Caco-2 (cell line): ENCODE measurements at places on chromosomes 4 and X. TPM values are rescaled to one million over a fixed set of nuclear protein-coding genes. Genes with fewer than 3 reads are reported as not detected.

- no peak overlapping the region for H3K4me3 ChIP-seq
- H3K36me3 ChIP-seq = no peaks in the 10 kb centered on the region
- no peaks in the 10 kb centered on the region for H3K27me3 ChIP-seq
- DNase-seq = no peak
These were observed 681.5 kb downstream of the DACH2 start for GRCh38 chrX:86829786-86830185.

DNA sequence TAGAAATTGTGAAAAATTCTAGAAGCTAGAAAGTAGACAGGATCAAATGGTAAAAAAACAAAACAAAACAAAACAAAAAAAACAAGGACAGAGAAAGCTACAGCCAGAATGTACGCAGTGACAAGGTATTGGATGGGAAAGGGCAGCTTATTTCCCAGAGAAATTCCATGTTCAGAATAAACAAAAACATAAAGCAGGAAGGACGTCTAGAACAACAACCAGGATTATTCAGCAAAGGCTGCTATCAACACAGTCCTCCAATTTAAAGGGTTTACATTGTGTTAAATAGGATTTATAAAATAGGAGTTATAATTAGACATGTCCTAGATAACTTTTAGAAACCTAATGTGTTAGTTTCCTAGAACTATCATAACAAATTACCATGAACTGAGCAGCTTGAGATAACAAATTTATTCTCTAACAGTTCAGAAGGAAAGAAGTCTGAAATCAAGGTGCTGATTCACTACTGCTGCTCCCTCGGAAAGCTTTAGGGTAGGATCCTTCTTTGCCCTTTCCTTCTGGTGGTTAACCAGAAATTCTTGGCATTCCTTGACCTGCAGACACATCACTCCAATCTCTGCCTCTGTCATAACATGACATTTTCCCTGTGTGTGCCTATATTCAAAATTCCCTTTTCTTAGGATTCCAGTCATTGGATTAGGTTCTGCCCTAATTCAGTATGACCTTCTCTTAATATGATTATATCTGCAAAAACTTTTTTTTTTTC, 175.6 kb downstream of the SNCA start:
- DNase-seq = no peak
- H3K27me3 ChIP-seq = no peaks in the 10 kb centered on the region
- no peak overlapping the region for H3K4me3 ChIP-seq
- no peaks in the 10 kb centered on the region for H3K36me3 ChIP-seq
- peak overlapping the region; percentile 45 for H3K27ac ChIP-seq

DNA sequence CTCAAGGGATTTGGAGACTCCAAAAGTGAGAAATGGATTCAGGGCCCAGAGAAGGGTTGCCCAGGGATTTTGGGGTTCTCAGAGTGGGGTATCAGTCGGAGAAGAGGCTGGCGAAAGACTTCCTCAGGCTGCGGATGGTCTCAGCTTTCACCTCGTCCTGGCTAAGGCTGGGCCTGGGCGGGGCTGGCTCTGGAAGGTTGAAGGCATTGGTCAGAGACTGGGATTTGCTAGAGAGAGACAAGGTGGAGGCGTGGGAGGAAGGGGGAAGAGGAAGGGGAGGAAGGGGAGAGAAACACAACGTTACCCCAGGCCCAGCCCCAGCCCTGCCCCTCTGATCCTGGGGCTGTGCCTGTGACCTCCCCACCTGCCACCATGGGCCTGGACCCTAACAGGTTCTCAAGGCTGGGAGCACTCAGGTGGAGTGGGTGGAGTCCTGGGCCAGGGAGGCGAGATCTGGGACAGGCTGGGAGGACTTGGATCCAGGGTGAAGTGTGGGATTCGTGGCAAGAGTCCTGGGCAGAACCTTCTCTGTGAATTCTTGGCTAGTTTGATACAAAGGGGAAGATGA, 9.4 kb upstream of the TIMP1 start:
- DNase-seq = no peak
- H3K4me3 ChIP-seq = no peak overlapping the region
- peak overlapping the region; percentile 63 for H3K27ac ChIP-seq
- H3K4me1 ChIP-seq = no peaks in the 10 kb centered on the region

DNA sequence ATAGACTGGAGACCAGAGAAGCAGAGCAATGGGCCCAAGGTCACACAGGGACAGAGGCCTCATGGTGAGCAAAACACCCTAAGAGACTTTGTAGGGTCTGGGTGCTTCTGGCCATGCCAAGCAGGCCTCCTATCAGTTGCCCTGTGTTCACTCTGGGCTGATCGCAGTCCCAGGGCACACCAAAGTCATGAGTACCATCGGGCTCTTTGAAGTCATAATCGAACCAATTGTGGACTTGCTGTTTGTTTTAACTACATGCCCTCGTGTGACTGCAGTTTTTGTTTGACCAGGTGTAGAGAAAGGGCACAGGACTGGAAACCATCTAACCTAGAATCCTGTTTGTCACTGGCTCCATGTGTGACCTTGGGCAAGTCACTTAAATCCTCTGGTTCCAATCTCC, 172.5 kb upstream of the CPEB2 start:
- no peak for DNase-seq
- H3K36me3 ChIP-seq = no peaks in the 10 kb centered on the region
- H3K27me3 ChIP-seq = no peaks in the 10 kb centered on the region
- H3K27ac ChIP-seq = no peak overlapping the region
- no peak overlapping the region for H3K4me3 ChIP-seq

NOX1 gene
- 13.2 and 15.7 TPM in 2 replicates for total RNA-seq
